ENCODE measurements at places on chromosomes 2 and 18.

DNA sequence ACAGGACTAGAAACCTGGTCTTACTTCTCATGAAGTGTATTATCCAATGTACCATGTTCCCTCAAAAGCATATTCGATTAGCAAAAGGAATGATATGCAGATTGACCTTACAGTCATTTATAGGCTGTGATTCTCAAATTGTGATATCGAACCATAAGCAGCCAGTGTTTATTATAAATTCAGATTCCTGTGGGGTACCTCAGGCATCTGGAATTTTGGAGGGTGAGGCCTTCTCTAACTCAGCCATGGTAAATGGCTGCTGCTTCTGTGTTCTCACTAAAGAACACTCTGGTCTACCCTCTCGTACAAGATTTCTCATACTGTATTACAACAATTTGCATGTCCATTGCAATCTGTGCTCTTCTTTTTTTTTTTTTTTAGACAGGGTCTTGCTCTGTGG lies 84.5 kb downstream of the PRPF40A start:
- no peak for DNase-seq

GRCh38 chr2:152097290-152097800 lies 1.5 kb downstream of the CACNB4 start:
- no peak for DNase-seq

DNA sequence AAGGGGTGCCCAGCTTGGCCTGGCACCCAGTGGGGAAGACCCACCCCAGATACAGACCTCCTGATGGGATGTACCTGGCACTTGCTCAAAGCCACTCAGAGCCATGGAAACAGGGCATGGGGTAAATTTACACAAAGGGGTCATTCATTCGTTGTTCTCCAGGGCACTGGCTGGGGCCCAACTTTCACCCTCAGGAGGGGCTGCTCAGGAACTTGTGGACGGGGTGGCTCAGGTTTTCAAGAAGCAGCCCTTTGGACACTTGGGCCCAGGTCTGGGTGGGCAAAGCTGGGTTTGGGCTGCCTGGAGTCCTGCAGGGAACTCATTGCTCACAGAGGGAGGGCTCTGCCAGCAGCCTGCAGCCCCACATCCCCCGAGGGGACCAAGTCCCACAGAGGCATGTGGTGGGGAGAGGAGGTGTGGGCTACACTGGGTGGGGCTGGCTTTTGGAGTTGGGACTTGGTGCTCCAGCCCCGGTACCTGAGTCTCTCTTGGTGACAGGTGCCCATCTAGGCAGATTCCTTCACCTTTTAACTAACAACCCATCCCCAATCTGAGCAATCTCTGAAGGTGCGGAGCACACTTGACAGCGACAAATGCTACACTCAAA lies 172.3 kb downstream of the CELF4 start:
- no peak for DNase-seq

DNA sequence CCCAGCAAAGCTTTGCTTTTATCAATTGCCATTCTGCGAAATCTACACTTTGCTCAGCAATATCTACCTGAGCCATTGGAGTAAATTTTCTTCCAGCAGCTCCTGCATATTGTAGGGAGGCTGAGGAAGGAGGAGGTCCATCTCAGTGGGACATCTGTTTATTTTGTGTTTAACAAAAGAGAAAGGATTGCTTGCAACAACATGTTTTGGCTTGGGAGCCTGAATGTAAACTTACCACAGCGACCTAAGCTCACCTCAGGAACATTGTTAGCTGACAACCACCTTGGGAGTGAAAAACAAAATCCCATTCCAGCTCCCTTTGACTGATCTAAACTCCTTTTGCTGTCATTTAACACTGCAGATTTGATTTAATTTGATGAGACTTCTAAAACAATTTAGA lies 356.1 kb downstream of the SS18 start:
- no peak for DNase-seq

- no peak for DNase-seq
Measured at GRCh38 chr2:4947911-4948310, 744.3 kb upstream of the SOX11 start.

DNA sequence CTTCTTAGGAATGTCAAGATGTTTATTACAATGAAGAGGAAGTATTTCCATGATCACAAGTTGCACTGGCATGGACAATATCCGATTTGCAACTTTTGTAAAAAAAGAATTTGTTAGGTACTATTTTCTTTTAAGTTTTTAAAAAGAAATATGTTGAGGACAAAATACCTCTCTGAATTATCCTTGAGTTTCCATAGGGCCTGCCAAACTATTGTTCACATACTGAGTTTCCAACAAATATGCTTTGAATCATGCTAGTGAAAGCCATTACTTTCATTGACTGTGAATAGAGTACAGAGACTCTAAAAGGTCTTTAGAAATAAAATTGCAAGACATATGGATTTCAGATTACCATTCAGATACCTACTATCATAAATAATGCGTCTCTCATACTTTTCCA lies 566.1 kb downstream of the TMEM182 start:
- DNase-seq: no peak

DNA sequence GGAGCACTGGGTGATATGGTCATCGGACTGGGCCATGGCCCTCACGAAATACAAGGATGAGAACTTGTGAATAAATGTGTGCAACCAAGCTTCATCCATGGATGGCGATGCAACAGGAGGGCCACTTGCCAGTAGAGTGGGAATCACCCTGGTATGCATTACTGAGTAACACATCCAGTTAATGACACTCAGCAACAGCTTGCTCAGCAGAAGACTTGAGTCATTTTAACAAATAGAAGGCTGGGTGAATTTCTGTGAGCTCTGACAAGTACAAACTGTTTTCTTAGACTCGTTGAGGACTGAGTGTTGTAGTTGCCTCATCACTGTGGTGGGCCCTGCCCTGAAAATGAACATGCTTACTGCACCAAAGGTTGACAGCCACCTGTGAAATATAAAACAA lies 221.6 kb downstream of the NCKAP5 start:
- no peak for DNase-seq

DNA sequence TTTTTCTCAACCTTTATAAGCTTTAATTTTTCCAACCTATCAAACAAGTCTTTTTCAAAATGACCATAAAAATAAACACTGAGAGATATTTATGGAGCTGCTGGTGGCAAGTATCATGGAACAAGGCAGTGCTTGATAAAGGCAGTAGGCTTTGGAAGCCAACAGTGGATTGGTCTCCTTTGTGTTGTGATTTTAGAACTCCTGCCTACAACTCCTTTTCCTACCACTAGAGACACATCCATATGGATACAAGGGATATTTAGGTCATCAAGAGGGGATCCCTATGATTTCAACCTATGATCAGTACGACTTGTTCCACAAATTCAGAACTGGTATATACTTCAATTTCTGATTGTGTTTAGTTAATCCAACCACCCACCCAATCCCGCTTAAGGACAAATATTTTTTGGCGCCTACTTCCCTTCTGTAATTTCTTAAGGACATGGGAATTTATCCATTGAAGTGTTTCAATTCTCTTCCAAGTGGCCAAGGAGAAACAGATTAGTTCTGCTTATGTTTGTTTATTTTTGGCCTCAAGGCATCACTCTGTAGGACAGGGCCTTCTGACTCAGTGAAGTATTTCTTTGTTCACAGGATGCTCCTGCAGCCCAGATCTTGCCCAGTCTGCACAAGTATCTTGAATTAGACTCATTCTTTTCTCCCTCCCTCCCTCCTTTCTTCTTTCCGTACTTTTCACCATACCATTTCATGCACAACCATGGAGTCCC lies 2119.6 kb upstream of the PIK3C3 start:
- DNase-seq: no peak

DNA sequence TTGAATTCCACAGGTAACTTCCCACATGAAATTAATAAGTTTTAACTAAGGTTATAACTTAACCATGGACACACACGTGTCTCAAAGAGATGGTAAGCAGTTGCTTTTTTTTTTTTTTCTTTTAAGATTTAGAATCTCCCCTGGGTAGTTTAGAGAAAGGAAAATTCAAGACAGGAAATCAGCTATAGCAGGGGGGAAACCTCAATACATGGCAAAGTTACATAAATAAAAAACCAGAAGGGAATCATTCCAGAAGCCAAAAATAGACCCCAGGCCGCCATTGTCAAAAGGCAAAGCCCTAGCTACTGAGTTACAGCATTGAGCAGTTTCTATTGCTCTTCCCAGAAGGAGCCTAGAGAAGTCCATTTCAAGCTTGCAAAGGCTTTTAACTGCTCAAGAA lies 91.5 kb upstream of the ZNF236 start:
- no peak for DNase-seq
